ENCODE measurements at places on chromosomes 3 and 15.
A peak's percentile ranks its signal among the peaks of the same experiment; 100 is the strongest.

GRCh38 chr3:179148616-179149405 is 654 bp downstream of the PIK3CA start:
- peak; percentile 70 for DNase-seq

- no peak for DNase-seq
Observed at GRCh38 chr15:55253580-55253979, 36.0 kb downstream of the RAB27A start.

GRCh38 chr15:81069909-81070308 is 64.2 kb upstream of the CFAP161 start:
- DNase-seq = no peak

DNA sequence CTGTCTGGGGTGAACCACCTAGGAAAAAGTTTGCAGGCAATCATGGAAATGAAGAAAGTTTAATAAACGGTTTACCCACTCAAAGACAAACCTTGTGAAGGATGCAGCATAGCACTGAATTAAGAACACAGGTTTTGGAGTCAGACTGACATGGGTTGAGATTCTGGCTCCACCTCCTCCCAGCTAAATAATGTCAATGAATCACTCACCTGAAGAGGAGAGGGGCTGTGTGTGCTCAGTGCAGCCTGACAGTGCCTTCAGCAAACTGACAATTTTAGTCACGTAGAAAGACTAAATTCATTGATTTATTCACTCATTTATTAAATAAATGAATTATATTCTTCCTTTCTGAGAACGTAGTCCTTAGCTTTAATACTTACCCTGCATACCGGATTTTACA is 18.9 kb downstream of the NR1I2 start:
- no peak for DNase-seq

DNA sequence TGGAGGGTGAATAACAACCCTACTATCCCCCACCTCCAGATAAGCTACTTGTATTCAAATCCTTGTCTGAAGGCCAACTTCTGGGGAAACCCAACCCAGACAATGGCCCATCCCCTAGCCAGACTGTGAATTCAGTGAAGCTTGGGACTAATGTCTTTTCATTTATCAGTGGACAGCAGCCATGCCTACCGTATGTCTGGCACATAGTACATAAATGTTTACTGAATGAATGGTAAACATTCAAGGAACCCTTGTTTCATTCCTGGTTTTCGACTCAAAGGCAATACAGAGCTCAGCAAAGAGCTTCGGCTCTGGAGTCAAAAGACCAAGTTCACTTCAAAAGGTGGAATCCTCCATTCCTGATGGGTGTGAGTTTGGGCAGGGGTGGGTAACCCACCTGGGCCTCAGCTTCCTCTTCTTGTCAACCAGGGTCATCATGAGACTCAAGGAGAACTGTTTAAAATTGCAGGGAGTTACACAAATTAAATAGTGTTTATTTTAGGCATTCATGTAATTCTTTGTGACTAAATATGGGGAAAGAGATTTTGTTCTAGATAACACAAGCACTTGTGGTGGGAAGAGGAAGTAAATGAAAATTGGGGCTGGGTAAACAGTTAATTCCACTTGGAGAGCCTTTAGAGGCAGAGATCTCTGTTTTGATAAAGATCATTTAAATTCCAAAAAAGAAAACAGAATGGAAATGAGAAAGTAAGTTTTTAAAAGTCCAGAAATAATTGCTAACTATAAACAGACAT is 303.7 kb upstream of the WNT5A start:
- DNase-seq = no peak

GRCh38 chr3:194431554-194431953 is 32.5 kb upstream of the GP5 start:
- DNase-seq = no peak

DNA sequence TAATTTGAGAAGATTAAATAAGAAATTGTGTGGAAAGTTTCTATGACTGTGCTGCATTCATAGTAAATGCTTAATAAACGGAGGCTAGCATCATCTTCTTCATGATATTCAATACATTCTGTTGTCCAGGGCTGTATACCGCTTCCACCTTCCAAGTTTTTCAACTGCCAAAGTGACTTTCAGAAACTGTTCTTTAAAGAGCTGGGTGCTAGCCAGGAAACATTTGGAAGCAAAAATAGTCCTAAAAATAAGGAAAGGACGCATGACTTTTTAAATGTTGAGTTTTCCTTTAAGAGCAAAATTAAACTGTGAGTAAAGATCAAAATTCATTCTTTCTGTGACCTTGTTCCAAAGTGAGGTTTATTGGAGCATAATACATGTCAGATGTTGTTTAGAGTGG is 9.4 kb upstream of the ERC2 start:
- DNase-seq = no peak

DNA sequence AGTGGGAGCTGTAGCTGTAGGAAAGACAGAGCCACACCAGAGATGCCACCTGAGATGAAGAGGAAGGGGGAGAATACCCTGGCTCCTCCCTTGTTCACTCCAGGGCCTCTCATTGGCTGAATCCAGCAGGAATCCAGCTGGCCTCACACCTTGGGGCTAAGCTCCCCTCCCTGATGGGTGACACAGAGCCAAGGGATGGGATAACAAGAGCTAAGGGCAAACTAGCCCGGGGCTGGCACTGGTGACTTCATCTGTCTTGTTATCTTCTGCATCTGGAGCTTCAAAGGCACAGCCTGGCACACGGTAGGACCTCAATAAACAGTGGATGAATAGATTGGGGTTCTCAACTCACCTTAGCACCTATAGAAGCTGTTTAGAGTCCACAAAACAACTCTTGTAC is 13.8 kb upstream of the GATA2 start:
- no peak for DNase-seq

GRCh38 chr3:152301745-152302181 is 33.0 kb downstream of the MBNL1 start:
- no peak for DNase-seq

- DNase-seq = no peak
Observed at GRCh38 chr3:59372346-59372745, 322.5 kb upstream of the CFAP20DC start.

- no peak for DNase-seq
Observed at GRCh38 chr3:170651260-170651845, 65.5 kb upstream of the SLC7A14 start.

DNA sequence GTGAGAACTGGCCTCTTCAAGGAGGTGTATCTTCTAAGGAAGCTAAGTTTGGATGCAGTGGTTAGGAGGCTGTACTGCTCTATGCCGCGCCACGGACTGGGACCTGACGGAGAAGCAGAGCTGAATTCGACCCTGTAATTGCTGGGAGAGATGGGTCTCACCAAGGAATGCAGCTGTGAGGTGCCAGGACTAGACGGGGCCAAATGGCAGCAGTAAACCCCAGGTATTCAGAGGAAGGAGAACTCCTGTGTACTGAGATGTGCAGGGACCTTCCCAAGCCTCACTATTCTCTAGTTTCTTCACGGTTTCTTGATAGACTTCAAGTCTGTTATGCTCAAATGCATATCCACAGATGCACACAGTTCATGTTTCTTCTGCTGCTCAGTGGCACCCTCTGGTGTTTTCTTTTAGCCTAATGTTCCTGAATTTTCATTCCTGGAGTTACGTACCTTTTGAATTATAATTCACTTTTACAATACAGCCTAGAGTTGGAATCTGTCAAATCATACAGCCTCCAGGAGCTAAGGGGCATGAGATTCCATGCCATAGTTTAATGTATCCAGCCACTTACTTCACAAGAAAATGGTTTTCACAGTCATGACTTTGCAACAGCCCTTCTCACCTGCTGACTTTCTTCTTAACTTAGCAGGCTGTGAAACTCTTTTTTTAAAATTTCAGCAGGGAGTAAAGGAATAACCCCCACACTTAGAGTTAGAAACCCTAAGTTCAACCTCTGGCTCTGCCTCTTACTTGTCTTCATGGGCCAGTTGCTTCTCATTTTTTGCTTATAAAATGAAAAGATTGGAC is 61.8 kb downstream of the GLDN start:
- DNase-seq = no peak

DNA sequence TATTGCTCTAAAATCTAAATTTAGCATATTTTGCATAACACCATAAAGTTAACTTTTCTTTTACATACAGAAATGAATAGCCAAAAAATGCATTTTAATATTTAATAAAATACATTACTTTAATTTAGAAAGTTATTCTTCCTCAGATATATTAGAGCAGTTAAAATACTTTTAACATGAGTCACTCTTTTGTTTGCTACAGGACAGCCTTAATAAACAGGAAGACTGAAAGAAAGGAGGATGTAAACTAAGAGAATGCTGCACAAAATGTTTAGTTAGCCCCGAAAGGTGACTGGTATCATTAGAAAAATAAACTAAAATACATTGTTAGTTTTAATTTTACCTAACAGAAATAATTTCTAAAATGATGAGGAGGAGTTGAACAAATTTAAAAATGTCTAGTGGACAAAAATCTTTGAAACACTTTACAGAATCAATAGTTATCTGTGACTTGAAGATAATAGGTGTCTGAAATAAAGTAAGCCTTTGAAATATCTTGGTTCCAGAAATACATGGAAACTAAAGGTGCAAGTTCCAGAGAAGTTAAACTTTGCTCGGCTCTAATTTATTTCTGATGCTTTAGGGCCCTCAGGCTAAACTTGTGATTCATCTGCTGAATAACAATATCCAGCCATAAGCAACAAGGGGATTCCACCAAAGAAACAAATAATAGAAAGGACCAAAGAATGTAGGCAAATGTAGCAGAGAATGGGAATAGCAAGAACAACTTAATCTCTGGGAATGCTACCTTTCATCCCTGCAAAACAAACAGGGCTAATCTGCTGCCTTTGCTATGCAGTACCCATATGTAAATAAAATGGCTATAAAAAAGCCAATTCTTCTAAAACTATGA is 138.3 kb upstream of the UBP1 start:
- no peak for DNase-seq

DNA sequence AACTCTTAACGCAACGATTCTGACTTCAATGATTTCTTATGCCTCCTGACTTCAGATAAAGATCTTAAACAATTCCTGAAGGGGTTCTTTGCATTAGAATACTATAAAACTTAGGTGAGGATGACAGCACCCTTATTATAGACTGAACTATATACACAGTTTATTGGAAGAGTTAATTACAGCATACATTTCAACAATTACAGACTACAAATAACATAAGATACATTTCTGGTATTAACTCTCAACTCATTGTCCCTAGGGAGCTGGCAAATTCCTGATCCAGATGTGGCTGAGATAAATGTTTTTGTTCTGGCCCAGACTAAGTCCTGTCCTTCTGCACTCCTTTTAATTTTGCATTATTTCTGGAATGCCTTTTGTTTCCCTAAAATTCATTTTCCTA is 155.5 kb upstream of the TMC3 start:
- peak; percentile 2 for DNase-seq

- DNase-seq = no peak
Observed at GRCh38 chr3:160473978-160474377, 24.4 kb upstream of the TRIM59 start.

GRCh38 chr3:43389388-43390254 is 103.3 kb downstream of the SNRK start:
- no peak for DNase-seq

DNA sequence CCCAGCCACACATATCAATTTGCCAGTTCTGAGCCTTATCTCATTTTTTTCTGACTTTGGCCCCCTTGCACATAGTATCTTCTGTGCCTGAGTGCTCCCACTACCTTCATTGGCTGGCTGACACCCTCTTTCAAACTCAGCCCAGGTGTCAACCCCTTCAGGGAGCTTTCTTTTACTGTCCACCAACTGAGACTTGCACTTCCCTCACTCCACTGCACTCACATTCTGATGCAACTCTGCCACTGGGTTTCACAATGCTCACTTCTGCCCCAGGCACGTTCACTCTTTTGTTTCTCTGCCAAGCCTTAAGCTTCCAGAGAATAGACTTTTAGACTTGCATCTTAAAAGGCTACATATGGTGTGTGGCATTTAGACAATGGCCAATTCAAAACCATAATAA is 101.5 kb upstream of the CBLB start:
- DNase-seq = no peak

- no peak for DNase-seq
Observed at GRCh38 chr3:194871864-194872668, 186.4 kb downstream of the FAM43A start.

DNA sequence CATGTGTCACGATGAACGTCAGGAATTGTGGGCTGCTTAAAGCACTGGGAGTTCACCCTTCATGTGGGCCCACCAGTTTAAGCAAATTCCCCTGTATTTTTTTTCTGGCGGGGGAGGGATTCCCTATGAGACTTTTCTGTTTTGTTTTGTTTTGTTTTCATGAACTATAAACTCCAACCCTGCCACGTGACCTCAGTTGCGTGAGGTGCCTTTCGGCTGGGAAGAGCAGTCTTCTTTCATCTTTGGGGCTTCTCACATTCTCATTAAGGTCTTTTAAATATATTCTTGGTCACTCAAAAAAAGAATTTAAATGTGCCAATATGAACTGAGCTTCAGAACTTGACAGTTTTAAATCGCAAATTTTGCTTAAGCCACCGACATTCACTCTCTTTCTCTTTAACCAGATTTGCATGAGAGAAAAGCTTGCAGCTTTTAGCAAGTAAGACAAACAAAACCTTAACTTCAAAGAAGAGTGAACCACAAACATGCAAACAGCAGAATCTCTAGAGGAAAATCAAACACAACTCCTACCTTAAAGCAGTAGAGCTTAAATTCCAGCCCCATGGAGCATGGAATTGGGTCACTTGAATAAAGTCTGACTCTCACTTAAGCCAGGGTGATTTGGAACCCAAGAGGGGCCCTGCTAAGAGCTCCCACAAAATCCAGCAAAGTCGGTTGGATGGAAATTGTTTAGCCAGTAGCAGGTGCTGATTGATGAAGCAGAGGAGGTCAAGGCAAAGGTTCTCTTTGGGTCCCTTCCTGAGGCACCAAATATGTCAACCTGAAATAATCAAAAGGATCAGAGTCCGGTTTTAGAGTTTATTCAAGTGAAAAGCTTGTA is 699.8 kb upstream of the GBE1 start:
- no peak for DNase-seq

DNA sequence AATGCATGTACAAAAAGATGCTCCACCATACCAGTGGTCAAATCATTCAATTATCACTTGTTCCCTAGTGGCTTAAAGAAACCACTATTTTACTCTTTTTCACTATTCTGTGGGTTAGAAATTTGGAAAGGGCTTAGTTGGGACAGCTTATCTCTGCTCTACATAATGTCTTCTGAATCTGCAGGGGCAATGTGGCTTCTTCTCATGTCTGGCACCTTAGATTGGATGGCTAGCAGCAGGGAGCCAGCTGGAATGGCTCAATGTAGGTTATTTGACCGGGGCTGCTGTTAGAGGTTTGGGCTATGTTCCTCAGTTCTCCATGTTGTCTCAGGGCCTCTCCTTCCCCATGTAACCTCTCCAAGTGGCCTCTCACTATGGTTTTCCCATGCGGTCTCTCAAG is 57.5 kb upstream of the EPHB1 start:
- DNase-seq = no peak

DNA sequence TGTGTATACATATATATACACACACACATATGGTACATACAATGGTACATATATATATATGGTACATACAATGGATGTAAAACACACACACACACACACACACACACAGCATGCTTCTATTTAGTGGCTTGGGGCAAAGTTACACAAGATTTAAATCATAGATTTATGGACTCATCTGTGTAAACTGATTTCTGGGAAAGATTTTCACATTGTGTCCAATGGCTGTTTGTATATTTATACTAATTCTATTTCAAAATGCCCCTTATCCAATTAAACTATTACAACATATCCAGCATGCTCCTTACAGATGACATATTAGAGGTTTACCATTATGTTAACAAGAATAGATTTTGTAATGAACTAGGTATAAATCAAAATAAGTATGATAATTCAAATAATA is 94.9 kb downstream of the ANO10 start:
- no peak for DNase-seq

Data from kidney (tissue), 22 donors.